ENCODE measurements at places on chromosomes 16 and 17.

DNA sequence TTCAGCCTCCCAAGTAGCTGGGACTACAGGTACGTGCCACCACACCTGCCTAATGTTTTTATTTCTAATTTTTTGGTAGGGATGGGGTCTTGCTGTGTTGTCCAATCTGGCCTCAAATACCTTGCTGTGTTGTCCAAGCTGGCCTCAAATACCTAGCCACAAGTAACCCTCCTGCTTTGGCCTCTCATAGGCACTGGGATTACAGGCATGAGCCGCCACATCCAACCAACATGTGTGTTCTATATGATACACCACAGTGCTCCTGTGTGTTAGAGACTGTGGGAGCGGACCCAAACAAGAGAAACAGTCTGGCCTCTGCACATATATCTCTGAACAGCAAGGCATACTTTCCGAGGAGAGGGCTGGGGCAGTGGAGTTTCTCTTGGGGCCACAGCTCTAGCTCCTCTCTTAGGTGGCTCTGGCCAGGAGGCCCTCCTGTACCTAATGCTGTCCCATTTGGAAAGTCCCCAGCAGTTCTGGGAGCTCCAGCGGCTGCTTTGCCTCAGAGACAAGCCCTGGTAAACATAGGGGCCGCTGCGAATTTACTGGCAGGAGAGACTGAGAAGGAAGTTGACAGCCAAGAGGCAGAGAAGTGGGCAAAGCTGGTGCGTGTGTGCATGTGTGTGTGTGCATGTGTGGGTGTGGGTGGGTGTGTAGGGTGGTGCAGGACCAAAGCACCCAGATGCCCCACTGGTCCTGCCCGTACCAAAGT, 95.0 kb downstream of the RAB11FIP4 start:
- no peak for DNase-seq

DNA sequence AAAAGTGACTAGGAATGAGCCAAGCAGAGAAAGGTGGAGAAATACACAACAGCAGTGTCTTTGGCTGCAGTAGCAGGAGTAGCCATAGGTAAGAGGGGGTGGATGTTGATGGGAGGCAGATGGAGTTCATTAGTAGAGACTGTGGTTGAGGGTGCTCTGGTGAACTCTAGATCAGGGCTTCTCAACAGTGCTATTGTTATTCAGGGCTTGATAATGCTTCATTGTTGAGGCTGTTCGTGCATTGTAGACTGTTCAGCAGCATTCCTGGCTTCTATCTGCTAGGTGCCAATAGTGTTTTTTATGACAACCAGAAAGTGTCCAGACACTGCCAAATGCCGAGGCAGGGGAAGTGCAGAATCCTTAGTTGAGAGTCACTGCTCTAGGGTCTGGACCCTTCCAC, 3.6 kb downstream of the ALKBH5 start:
- no peak for DNase-seq

DNA sequence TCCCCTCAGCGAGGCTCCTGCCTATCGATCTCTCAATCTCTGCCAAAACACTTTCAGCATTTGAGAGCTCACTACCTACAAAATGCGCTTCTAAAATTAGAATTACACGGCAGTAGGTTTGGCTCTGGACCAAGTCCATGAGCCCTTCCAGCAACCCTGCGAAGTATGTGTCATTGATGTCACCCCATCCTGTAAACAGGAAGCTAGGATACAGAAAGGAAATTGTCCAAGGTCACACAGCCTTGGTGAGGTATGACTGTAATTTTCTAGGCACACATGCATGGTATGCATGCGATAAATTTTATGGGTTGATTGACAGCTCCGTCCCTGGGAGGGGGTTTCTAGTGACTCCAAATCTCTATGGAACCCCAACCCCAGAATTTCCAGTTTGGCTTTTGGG, 330.3 kb upstream of the CDH5 start:
- DNase-seq = no peak

DNA sequence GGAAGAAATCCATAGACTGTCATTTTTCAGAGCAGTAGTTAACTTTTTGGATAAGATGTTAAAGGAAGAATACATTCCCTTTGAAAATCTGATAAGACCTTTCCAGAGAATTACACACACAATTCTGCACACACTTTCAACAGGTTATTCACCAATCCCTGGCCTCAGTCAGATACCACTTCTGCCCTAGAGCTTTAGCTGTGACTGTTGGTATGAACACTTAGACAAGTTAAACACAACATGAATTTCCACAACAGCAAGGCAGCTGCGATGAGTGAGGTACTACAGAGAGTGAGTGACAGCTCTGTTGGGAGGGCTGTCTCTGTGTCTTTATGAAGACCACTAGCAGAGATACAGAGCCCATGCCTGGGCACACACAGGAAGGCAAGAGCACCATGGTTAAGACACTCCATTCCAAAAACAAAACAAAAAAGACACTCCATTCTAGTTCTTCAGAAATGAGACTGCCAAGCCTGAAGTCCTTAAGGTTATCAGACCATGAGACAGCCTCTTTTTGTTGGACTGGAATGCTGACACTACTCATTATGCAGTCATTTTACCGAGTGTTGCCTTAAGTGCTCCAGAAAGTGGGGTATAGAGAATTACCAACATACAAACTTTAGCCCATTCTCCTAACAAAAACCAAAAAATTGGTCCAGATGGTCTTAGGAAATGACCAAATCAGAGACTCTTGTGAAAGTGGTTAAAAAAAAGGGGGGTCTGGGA, 42.4 kb downstream of the TOM1L2 start:
- no peak for DNase-seq

- no peak for DNase-seq
These were observed 21.9 kb downstream of the ELAC2 start for GRCh38 chr17:12995896-12996295.

- DNase-seq = no peak
These were observed 253.3 kb upstream of the CDH5 start for GRCh38 chr16:66113223-66113622.

- DNase-seq = no peak
These were observed 184.2 kb downstream of the ENGASE start for GRCh38 chr17:79258843-79259242.

- DNase-seq = peak; percentile 40
These were observed 150.8 kb downstream of the SSH2 start for GRCh38 chr17:29778956-29779811.

- no peak for DNase-seq
These were observed 12.3 kb upstream of the RAI1 start for GRCh38 chr17:17668775-17669579.

- DNase-seq = no peak
These were observed 35.1 kb downstream of the GLP2R start for GRCh38 chr17:9860851-9861250.

GRCh38 chr17:4980644-4981216, 6.7 kb downstream of the CAMTA2 start:
- DNase-seq = peak; percentile 15

GRCh38 chr17:82302991-82303943, 14.1 kb downstream of the CD7 start:
- DNase-seq = no peak

- no peak for DNase-seq
These were observed 1.8 kb downstream of the MYH10 start for GRCh38 chr17:8628609-8629169.

DNA sequence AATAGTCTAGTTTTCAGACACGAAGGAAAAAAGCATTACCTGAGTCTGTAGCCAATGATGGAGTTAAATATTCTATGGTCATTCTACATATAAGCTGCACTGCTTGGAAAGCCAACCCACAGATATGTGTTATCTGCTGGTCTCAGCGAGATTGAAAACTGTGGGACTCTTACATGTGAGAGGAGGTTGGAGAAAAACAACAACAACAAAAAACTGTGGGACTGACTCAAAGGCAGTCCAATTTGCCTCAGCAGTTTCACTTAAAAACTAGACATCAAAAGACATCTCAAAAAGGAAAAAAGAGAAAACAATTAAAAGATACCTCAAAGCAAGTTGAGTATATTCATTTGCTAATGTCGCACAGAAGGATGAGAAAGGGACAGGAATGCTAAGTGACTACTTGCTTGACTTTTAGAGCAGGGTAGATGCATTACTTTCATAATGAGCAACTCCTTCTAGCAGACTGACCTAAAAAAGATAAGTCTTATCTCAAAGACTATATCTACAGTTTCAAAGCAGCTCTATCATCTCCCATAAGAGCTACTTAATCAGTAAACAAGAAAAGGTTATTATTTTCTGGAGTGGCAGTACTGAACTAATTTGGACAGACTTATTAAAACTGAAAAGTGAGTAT, 35.5 kb upstream of the ITGA2B start:
- no peak for DNase-seq

GRCh38 chr16:51146256-51146924, 4.7 kb downstream of the SALL1 start:
- no peak for DNase-seq

- no peak for DNase-seq
These were observed 96.7 kb downstream of the AATF start for GRCh38 chr17:37045351-37045922.

DNA sequence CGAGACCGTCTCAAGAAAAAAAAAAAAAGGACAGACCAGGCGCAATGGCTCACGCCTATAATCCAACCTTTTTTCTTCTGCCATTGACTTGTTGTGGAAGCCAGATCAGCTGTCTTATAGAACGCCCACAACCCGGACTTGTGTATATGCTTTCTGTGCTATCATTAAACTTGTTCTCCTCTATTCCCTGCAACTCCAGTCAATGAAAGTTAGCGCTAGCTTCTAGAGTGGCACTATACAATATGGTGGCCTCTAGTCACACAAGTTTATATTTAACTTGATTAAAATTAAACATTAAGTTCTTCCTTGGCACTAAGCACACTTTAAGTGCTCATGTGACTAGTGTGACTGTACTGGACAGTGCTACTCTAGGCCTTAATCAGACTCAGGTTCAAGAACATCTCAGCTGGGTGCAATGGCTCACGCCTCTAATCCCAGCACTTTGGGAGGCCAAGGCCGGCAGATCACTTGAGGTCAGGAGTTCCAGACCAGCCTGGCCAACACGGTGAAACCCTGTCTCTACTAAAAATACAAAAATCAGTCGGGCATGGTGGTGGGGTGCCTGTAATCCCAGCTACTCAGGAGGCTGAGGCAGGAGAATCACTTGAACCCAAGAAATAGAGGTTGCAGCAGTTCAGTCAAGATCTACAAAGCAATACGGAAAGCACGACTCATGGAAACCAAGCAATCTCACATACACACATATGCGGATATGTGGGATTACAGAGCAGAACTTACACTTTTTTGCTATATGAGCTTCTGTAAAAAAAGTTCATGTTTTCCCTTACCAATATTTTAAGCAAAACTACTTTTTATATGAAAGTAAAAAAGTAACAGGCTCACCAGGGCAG, 18.8 kb upstream of the GLG1 start:
- no peak for DNase-seq

DNA sequence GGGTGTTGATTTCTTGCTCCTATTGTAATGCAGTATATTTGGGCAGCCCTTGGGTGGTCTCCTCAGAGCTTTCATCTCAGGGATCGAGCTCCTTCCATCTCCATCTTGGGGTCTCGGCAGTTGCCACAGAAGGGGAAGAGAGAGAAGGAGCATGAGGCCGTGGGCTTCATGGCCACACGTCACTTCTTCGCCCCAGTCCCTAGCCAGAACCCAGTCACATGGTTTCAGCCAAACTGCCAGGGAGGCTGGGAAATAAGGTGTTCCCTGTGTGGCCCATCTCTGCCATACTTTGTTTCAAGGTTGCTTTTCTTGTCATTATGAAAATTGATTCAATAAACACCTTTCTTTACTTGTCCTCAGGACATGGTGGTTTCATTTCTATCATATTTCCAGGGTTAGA, 68.4 kb upstream of the NKD1 start:
- no peak for DNase-seq

DNA sequence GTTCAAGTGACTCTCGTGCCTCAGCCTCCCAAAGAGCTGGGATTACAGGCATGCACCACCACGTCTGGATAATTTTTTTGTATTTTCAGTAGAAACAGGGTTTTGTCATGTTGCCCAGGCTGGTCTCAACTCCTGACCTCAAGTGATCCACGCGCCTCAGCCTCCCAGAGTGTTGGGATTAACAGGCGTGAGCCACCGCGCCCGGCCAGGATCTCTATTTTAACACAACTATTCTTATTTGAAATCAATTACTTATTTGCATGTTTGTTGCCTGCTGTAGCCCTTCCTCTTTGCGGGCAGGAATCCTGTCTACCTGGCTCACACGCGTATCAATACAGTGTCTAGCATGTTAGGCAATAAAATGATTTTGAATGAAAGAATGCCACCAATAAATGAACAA, 818 bp upstream of the CNEP1R1 start:
- DNase-seq = no peak

DNA sequence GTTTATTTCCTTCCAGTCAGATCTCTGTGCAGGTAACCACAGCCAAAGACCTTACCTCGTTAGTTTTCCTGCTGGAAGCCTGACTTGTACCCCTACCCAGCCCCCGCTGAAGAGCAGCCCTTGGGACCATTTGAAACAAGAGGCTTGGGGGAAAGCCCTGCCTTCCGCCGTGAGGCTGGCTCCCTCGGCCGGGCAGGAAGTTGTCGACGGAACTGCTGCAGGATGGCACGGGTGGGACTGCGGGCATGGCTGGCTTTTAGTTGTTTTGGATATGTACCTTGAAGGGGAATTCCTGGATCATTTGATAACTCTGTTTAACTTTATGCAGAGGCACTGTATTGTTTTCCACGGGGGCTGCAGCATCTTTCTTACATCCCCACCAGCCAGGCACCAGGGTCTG, 49.0 kb upstream of the ENDOV start:
- DNase-seq = no peak

- DNase-seq = no peak
These were observed 83.5 kb downstream of the MARCHF10 start for GRCh38 chr17:62724398-62725146.

DNA sequence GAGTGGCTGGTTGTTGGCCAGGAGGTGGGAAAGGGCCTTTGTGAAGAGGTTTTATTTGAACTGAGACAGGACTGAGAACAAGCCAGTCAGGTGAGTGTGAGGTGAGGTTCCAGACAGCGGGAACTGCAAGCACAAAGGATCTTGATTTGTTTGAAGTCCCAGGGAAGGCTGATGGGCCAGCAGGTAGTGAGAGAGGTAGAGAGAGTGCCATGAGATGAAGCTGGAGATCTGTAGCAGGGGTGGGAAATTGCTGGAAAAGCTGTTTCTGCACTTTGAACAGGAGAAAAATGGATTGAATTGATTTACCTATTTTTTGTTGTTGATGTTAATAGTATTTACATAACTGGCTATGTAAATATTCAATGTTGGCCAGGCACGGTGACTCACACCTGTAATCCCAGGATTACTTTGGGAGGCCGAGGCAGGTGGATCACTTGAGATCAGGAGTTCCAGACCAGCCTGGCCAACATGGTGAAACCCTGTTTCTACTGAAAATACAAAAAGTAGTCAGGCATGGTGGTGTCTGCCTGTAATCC, 7.7 kb upstream of the DCTPP1 start:
- DNase-seq = no peak

All from HCEC 1CT (cell line).